ENCODE measurements at places on chromosomes 2 and 18.

DNA sequence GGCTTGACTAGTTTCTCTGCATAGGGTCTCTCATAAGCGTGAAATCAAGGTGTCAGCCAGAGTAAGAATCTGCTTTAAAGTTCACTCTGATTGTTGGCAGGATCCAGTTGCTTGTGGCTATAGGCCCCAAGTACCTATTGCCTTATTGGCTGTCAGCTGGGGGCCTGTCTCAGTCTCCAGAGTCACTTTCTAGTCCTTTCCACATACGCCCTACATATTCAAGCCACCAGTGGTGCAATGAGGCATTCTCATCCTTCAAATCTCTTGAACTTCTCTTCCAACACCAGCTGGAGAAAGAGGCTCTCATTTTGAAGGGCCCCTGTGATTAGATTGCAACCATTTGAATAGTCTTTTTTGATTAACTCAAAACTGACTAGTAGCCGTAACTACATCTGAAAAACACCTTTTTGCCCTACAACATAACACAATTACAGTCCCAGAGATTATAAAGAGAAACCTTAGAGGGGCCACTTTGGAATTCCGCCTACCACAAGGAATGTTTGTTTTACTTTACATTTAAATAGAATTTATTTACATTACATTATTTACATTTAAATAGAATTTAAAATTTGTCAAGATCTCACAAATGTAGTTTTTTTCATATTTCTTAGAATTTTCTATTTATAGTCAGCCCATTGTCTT lies 520.1 kb downstream of the DSC3 start:
- DNase-seq: no peak

DNA sequence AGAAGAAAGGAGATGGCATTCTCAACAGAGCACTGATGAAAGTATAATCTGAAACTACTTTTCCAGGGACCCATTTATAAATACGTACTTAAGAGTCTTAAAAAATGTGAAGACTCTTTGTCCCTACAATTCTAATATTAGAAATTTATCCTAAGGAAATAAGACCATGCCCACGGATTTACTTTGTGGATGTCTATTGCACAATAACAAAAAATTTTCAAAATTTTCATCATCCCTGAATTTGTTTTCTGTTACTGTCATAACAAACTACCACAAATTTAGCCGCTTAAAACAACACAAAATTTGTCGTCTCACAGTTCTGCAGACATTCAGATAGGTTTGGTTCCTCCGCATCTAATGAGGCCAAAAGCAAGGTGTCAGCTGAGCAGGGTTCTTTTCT lies 182.3 kb upstream of the SMAD7 start:
- no peak for DNase-seq

DNA sequence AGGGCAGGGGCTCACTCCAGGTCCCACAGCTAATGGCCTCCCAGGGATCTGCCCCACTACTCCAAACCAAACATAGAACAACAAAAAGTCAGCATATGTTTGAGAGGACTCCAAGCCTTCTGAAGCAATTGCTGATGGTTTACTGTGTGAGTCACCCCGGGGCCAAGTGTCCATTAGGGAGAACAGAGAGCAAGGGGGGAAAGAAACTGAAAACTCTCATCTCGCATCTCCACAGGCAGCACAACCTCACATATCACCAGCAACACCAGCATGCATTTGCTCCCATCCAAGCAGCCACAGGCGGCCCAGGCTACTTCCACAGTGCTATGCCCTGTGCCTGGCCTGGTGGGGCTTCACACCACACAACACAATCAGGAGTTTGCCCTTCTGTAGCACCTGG lies 39.1 kb downstream of the CYRIA start:
- DNase-seq: peak; percentile 76

GRCh38 chr2:215557701-215558100 lies 121.8 kb upstream of the FN1 start:
- DNase-seq: no peak

DNA sequence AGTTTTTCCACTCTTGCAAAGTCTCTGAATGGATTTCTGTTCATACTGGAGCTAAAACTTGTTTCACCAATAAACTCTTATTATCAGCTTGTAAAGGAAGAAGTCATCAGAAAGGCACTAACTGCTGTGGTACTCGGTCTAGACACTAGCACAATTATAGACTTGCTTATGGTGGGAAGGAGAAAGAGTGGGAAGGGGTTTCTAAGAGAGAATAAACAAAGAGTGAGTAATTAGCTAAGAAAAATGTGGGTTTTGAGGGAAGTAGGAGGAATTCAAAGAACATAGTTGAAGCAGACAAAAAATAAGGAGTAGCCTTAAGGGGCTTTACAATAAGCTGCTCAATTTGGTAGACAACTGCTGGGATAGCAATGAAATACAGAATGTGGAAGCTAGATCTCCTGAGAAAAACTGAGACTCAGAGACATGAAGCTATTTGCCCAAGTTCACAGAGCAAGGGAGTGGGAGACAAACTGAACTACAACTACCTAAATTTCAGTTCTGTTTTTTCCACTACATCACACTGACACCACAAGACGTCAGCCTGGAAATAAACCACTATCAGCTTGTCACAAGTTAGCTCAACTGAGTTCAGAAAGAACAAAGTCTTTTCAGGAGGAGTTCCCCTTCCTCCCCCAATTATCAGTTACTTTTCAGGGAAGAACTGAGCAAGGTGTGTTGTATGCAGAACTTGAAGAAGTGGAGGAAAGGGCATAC lies 59.7 kb downstream of the MAP4K3 start:
- peak; percentile 42 for DNase-seq

- no peak for DNase-seq
These were observed 107.1 kb downstream of the TSHZ1 start for GRCh38 chr18:75317703-75318102.

GRCh38 chr2:120262150-120262549 lies 9.5 kb downstream of the RALB start:
- DNase-seq: no peak

GRCh38 chr18:32552421-32553030 lies 81.8 kb upstream of the GAREM1 start:
- peak; percentile 62 for DNase-seq

- DNase-seq: no peak
These were observed 1552.3 kb upstream of the SLC39A10 start for GRCh38 chr2:194104687-194105086.

- DNase-seq: no peak
These were observed 3.1 kb upstream of the PRKAG3 start for GRCh38 chr2:218834685-218835084.

- DNase-seq: no peak
These were observed 302.8 kb upstream of the CRIM1 start for GRCh38 chr2:36052819-36053218.

GRCh38 chr2:59046401-59047372 lies 805.6 kb upstream of the FANCL start:
- DNase-seq: no peak

DNA sequence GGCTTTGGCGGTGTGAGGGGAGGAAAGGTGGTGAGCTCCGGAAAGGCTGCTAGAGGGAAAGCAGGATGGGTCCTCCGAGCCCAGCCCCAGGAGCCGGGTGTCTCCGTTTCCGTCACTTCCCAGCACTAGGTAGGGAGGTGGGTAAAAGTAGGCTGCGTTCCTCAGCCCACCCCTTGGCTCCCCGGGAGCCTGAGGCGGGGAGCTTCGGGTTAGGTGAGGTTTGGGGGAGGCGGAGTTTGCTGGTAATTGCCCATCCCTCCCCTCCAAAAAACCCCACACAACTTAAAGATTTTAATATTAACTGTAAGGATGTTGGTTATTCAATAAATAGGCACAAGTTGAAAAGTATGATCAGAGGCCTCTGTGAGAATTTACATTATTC lies 552 bp upstream of the ATF2 start:
- DNase-seq: no peak
